ENCODE measurements at places on chromosomes 5 and 9.

- no peak for DNase-seq
Measured at GRCh38 chr9:107249131-107249533, 33.9 kb upstream of the RAD23B start.

DNA sequence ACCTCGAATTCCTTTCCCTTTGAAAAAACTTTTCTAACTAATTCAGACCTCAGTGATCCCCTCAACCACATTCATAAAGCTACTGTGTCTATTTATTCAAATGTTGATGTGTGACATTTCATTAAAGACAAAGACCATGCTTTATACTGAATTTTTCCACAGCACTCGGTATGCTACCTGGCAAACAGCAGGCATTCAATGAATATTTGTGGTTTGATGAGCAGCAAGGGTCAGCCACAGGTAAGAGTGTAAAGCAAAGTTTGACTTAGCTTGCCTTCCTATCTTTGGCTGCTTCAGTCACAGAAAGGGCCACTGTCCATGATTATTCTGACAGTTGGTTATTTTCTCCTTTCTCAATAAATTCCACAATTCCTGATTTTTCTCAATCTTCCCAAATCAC, 5.1 kb upstream of the CDC42SE2 start:
- DNase-seq = no peak

- DNase-seq = peak; percentile 37
Measured at GRCh38 chr5:75566710-75567309, 44.4 kb upstream of the ANKDD1B start.

GRCh38 chr9:36499174-36499890, 73.4 kb upstream of the MELK start:
- DNase-seq = no peak

DNA sequence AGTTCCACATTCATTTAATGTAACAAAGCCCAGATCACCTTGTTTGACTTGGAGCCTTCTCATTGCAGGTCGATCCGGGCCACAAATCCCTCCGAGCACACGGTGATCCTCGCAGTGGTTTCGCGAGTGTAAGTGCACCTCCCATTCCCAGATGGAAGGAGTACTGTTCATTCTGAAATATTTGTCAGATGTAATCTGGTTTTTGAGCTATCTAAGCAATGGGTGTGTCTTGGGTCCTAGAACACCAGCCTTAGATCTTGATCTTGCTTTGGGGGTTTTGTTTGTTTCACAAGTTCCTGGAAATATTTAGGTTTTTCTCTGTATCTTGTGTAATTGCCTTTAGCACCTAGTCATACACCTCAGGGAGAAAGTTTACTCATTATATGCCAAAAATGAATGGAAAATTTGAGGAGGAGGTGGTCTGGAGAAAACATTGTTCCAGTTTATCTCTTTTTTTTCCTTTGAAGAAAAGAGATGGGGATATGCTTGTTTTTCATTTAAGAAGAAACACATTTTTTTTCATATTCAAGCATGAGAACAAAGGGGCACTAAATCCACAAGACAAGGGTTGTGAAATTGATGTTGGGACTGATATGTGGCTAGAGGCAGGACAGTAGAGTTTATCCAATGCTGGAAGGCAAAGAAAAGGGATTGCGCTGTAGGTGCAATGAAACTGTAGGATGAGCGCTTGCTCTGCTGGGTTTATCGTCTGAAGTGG, 118.6 kb downstream of the PDE8B start:
- DNase-seq = no peak

GRCh38 chr9:33932078-33932807, 115.3 kb downstream of the UBE2R2 start:
- DNase-seq = no peak

- no peak for DNase-seq
Measured at GRCh38 chr9:93869863-93870262, 85.3 kb downstream of the BARX1 start.

- DNase-seq = no peak
Measured at GRCh38 chr5:79621056-79621455, 8.8 kb downstream of the TENT2 start.

- no peak for DNase-seq
Measured at GRCh38 chr9:87479801-87480201, 17.9 kb upstream of the DAPK1 start.

- DNase-seq = no peak
Measured at GRCh38 chr5:128408622-128409021, 129.4 kb downstream of the FBN2 start.

All from stimulated activated CD4-positive, alpha-beta T cell treated with anti-CD3 and anti-CD28 coated beads, Interleukin-12 subunit alpha, Interleukin-12 subunit beta, amount 100 ng/mL, for 4 hours (primary cell).